ENCODE measurements at places on chromosomes 7 and 10. TPM values are rescaled to one million over a fixed set of nuclear protein-coding genes. Genes with fewer than 3 reads are reported as not detected.

The CPED1 gene
- total RNA-seq: 78.4 TPM

The NACAD gene
- total RNA-seq: 1.9 TPM

DNA sequence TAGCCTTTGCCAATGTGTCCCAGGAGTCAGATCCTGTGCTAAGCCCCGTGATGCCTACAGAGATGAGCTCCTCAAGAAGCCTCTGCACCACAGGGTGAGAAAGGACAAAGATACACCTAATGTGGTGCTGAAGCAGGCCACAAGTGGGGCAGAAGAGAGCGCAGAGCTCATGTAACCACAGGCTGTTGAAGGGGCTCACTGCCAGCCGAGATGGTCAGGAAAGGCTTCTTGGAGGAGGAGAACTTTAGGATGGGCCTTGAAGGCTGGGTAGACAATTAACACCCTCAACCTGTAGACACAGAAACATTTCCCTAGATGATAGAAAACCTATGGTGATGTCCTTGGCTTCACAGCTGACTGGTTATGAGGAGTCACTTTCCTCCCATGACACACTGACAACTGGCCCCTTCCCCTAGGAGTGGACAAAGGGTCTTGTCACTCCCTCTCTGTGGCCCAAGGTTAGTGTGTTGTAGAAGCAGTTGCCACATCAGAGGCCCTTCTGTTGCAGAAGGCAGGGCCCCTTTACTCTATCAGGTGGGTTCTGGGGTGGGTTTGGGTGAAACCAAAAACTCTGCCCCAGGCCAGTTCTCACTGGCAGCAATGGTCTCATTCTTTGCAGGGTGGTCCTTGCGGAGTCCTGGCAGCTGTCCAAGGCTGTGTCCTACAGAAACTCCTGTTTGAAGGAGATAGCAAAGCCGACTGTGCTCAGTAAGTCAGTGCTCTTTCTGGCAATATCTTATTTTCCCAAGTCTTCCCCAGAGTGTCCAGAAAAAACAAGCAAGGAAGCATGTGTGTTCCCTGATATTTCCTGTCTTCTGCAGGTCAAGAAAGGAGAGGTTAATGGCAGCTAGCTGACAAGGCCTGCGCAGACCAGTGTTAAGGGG, 69.2 kb downstream of the MINDY4 start:
- DNase-seq: no peak

The SLC18A3 gene
- total RNA-seq: 0.11 TPM

The FKBP6 gene
- not detected for total RNA-seq

- DNase-seq: no peak
Measured at GRCh38 chr10:21297603-21298383, 227.7 kb downstream of the SKIDA1 start.

- DNase-seq: peak; percentile 37
Measured at GRCh38 chr7:85041605-85042216, 145.1 kb downstream of the SEMA3D start.

The OR2A7 gene
- 5.6 TPM for total RNA-seq

The AFAP1L2 gene
- total RNA-seq: 32.6 TPM

DNA sequence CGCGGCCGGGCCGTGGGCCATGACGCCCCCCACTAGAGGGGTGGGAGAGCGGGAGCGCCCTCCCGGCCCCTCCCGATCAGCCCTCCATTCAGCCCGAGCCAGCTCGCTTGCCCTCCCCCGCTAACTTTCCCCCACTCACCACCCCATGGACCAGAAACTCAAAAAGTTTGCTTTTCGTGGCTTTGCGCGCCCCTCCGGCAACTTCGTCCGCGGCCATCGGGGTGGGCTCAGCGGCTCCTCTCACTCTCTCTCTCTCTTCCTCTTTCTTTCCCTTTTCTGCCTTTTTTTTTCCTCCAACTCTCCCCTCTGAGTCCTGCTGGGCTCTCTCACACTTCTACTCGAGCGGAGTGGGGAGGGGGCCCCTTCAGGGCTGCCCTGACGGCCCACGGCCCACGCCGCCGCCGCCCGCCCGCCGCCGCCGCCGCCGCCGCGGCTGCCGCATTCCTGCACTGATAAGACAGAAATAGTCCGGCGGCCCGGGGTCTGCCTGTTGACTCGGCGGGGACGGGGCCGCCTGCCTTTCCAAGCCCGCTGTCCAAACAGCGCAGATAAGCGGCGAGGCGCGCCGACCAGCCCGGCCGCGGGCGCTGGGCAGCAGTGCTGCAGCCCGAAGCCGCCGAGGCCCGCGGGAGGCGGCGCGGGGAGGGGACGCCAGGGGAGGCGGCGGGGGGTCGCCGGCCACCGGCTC, at the start of gene SMARCD3:
TSS of gene SMARCD3 (minus strand) at position 349 of the 688 bp plus-strand sequence. CDS start at position 217, 132 bp downstream.
- DNase-seq: no peak

GRCh38 chr7:82594665-82595064, 151.1 kb upstream of the CACNA2D1 start:
- no peak for DNase-seq

GRCh38 chr10:117535298-117536071, 7.1 kb upstream of the EMX2 start:
- no peak for DNase-seq

- DNase-seq: no peak
Measured at GRCh38 chr10:55400075-55400849, 599.2 kb upstream of the PCDH15 start.

GRCh38 chr7:114182837-114183236, 231.8 kb upstream of the FOXP2 start:
- DNase-seq: no peak

Measured in urinary bladder (tissue), 4 donors.